GM19239 (cell line): ENCODE measurements at places on chromosomes 12 and 14.

DNA sequence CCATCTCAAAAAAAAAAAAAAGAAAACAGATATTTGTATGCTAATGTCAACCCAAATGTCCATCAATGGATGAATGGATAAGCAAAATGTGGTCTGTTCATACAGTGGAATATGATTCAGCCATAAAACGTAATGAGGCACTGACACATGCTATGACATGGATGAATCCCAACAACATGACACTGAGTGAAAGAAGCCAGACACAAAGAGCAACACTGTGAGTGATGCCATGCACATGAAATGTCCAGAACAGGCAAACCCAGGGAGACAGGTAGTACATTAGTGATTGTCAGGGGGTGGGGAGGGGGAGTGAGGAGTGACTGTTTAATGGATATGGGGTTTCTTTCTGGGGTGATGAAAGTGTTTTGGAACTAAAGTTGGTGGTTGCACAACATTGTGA, 50.2 kb downstream of the ARL6IP4 start:
- no peak for DNase-seq

GRCh38 chr14:51081712-51082111, 13.2 kb downstream of the TRIM9 start:
- DNase-seq, result no peak

DNA sequence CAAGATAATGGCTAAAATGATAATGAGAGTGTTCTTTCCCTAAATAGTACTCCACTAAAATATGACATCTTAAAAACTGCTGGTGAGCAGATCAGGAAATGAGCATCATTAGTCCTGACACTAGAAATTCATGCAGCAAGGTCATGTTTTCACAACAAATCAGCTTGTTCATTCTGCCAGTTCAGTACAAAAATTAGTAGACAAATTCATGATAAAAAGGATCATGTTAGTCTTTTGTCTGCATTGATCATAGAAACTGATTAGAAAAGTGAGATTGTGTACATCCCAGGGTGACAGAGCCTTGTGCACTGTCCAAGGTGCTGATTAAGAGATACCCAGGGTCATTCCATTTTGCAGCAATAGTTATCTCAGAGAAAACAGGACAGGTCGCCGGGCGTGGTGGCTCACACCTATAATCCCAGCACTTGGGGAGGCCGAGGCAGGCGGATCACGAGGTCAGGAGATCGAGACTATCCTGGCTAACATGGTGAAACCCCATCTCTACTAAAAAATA, 163.6 kb downstream of the RIMBP2 start:
- no peak for DNase-seq

DNA sequence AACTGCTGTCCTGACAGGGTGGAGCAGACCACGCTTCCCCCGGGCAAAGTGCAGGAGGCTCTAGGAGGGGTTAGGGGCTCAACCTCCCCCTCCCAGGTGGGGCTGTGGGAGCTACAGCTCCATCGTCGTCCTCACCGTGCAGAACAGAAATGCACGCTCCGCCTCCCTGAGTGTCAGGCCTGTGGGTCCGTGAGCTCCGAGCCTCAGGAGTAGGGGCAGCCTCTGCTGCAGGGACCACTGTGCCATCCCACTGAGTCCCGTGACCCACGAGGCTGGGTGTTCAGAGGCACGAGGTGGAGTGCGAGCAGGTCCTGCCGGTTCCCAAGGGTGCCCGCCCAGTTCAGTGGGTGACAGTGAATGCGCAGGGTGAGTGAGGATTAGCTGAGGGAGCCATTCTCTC, 48.6 kb downstream of the CACNA1C start:
- no peak for DNase-seq

GRCh38 chr12:77888611-77889010, 57.9 kb downstream of the NAV3 start:
- no peak for DNase-seq

DNA sequence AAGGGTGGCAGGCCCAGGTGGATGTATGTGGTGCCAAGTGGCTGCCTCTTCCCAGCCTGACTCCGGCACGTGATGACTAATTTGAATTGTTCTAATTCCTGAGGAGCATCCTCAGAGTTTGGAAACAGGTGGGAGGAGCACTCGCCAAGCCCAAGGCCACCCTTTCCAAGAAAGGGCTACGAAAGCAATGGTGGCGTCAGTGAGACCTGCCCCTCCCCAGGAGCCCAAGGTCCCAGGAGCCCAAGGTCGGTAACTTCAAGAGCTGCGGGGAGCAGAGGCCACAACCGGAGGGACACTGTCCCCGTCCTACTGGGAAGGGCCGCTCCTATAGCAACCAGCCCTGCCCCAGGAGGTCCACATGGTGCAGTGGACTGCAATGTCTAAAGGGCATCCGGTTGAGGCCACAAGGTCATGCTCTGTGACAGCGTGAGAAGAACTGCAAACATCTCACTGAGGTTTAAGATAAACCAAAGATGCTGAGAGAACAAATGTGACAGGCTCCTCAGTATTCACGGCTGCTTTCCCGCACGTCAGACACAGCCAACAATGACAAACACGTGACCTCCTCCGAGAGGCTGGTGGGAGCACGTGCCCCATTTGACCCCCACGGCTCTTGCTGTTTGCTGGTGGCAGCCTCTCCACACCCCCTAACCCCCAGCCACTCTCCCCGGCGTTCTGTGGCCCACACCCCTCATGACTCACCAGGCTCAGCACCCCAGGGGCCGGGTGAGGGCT, 79.6 kb downstream of the ITPK1 start:
- DNase-seq, result no peak

- no peak for DNase-seq
These were observed 12.5 kb downstream of the A2M start for GRCh38 chr12:9103050-9103849.

- DNase-seq, result no peak
These were observed 34.7 kb upstream of the FZD10 start for GRCh38 chr12:130127532-130127911.

GRCh38 chr14:78683981-78684380, 513.8 kb downstream of the NRXN3 start:
- DNase-seq, result no peak

DNA sequence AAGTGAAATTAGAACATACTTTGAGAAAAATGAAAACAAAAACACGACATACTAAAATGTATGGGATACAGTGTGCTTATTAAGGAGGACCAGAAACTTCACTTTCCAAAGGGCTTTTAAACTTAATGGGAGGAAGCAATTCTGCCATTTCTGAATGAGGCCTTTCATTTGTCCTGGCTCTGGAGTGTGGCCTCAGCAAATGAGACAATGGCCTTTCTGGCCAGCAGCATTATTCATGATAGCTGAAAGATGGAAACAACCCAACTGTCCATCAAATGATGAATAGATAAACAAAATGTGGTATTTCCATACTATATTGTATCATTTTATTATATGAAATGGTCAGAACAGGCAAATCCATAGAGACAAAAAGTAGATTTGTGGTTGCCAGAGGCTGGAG, 338.6 kb downstream of the CEP128 start:
- no peak for DNase-seq

GRCh38 chr12:14951851-14952250, 9.6 kb downstream of the ARHGDIB start:
- DNase-seq, result no peak

GRCh38 chr12:51077930-51078329, 5.5 kb downstream of the CSRNP2 start:
- DNase-seq, result no peak

DNA sequence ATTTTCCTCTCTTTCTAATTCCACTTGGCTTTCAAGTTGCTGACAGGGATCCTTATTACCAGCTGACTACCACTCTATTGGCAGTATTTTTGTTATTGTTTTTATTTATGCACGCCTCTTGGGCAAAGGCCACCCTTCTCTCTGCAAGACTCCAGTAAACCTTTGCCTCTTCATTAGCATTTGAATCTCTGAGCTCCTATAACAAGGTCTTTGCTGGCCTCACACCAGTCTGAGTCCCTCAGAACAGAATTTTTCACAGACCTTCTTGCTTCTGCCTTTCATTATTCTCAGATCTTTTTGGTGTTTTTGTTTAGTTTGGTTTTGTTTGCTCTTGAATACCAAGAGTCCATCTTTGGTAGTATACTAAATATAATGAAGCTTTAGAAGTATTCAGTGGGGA, 145.9 kb downstream of the PDZRN4 start:
- DNase-seq, result no peak

DNA sequence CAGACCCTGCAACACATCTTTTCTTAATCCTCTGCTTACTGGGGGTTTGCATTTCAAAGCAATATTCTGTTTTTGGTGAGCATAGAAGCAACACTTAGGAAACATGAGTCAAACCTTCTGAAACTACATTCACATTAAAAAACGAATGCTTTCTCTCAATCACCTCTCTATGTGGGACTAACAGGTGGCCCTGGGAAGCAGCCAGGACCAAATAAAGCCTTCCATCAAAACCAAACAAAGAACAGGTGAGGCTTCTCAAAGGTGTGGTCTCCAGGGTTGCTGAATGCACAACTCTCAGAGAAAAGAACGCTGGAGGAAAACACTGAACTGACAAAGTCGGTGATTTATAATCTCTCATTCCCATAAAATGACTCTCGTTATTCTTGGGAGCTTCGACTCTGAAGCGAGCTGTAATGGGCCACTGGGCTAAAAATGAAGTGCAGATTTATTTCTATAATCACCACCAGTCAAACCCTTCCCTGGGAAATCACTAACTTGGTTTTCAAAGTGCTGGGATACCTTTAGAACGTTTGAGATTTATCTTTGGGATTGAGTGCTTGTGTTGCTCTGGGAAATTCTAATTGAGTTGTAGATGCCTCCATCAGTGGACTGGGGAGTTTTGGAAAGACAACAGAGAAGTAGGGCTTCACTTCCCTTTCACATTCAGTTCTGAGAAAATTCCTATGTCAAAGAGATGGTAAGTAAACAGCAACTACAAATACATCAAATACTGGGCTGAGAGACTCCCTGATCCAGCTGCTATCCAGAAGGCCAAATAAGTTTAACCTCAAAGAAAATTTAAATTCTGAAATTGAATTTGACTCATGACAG, 262.0 kb upstream of the TMPO start:
- DNase-seq, result no peak

- DNase-seq, result no peak
These were observed 217.3 kb downstream of the C12orf75 start for GRCh38 chr12:105547786-105548185.

- no peak for DNase-seq
These were observed 60.4 kb upstream of the FOXN3 start for GRCh38 chr14:89477391-89477790.

GRCh38 chr12:53955036-53955775, 503 bp downstream of the HOXC12 start:
- DNase-seq, result no peak

GRCh38 chr12:4720637-4720995, 416 bp downstream of the GALNT8 start:
- no peak for DNase-seq

- DNase-seq, result no peak
These were observed 23.6 kb downstream of the ZNF664 start for GRCh38 chr12:123996581-123996980.

DNA sequence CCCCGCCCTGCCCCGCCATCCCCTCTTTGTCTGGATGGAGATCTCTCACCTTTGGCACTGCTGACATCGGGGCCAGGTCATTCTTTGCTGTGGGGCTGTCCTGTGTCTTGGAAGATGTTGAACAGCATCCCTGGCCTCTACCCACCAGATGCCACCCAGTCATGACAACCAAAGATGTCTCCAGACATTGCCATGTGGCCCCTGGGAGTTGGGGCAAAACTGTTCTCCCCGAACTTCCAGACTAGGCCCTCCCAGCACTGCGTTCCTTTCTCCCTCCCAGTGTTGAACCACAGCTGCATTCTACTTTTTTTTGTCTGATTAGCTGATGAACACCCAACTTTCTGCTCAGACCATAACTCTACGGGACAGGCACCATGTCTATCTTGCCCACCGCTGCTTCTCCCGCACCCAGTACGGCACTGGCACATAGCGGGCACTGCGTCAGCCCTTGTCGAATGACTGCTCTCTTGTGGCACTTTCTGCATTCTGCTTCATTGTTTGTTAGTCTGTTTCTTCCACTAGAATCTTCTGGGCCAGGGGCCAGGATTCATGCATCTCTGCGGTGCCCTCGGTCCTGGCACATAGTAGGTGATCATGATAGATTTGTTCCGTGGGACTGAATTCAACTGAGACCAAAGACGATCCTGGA, 13.1 kb upstream of the MYL2 start:
- no peak for DNase-seq

- no peak for DNase-seq
These were observed 1.6 kb upstream of the TNFRSF1A start for GRCh38 chr12:6343518-6343917.

- DNase-seq, result no peak
These were observed 66.0 kb downstream of the BHLHE41 start for GRCh38 chr12:26058818-26059217.

- no peak for DNase-seq
These were observed 778 bp downstream of the SLC8B1 start for GRCh38 chr12:113333877-113334785.

DNA sequence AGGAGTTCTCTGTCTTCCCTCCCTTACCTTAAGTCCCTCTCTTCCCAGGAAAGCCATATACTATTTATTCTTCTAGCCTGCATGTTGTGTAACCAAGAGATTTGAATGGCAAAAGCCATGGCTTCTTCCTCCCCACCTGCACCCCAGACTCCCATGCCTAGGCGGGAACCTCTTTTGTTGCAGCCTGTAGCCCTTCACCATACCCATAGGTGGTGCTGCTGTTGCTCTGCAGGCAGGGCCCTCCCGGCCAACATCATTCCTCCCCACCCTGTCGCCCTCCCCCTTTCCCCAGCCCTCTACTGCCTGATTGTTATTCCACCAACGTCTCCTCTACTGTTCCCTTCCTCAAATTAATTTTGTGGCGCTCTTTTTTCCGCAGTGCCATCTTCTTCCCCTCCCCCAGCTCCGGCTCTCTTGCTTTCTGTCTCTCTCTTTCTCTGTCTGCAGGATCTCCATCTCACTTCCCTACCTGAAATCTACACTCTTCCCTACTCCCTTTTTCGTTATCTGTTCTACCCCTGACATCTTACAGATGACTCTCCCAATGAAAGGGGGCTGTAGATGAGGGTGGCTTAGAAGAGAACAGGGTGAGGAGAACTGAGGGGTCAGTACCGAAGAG, 13.8 kb downstream of the NGDN start:
- no peak for DNase-seq

GRCh38 chr14:81455390-81455789, 55.3 kb upstream of the STON2 start:
- DNase-seq, result no peak

DNA sequence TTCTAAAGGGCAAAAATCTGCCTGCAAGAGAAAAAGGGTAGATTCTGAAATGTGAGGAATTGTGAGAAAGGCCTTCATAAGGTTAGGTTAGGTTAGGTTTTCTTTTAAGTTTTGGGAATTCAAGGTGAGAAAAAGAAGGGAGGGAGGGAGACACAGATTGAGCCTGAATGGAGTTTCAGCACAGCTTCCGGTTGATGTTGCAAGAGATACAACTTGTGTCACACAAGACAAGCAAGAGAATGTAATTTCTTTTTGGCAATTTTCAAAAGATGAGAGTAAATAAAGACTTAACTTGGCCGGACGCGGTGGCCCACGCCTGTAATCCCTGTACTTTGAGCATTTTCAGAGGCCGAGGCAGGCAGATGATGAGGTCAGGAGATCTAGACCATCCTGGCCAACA, 63.8 kb downstream of the CPSF2 start:
- DNase-seq, result no peak

- no peak for DNase-seq
These were observed 25.0 kb upstream of the GSG1 start for GRCh38 chr12:13128291-13128965.
